ENCODE measurements at places on chromosomes 12 and 14.

- DNase-seq, result no peak
These were observed 5.9 kb downstream of the GPR84 start for GRCh38 chr12:54358191-54358944.

DNA sequence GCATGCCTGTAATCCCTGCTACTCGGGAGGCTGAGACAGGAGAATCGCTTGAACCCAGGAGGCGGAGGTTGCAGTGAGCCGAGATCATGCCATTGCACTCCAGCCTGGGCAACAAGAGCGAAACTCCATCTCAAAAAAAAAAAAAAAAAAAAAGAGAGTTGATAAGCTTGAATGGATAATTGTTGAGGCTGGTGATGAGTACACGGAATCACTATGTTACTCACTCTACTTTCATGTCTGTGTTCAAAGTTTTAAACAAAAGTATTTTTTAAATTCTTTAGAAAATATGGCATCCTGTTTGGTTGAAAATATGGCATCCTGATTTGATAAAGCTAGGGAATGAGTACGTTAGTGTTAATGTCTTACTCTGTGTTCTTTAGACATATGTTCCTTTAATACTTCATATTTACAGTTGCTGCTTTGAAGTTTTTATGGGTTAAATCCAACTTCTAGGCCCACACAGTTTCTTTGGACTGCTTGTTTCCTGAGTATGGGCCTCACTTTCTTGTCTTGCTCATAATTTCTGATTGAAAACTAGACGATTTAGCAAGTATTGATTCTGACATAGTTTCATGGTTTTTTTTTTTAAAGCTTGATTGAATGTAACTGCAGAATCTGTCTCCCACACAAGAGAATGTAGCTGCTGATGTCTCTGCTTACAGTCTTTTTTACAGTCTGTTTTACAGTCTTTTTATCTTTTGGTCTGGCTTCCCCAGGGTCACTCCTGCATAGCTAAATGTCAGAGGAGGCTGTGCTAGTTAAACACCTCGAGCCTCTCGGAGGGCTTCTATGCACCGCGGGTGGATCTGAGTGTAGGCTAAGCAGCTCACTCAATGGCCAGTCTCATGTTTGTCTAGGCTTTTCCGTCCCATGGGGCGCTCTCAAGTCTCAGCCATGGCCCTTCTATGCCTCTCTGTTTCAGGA lies 14.1 kb upstream of the FBLN5 start:
- DNase-seq, result no peak

DNA sequence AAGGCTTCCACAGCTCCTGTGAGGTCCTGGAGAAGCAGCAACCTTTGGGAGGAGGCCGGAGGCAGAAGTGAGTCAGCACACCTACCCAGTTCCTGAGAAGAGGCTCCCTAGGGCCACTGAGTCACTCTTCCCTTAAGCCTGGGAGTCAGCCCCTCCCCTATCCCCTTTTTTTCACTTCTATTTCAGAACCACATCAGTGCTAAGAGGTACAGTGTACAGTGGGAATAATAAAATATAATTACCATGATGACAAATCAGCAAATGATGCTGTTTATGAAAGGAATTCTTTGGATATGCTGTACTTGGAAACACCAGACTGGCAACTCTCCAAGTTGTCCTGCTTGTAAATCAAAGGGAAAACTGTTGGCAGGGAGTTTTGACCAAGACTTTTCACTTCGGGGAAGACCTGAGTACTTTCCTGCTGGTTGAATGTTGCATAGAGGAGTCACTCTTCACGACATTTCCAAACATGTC lies 7.8 kb upstream of the TBPL2 start:
- no peak for DNase-seq

DNA sequence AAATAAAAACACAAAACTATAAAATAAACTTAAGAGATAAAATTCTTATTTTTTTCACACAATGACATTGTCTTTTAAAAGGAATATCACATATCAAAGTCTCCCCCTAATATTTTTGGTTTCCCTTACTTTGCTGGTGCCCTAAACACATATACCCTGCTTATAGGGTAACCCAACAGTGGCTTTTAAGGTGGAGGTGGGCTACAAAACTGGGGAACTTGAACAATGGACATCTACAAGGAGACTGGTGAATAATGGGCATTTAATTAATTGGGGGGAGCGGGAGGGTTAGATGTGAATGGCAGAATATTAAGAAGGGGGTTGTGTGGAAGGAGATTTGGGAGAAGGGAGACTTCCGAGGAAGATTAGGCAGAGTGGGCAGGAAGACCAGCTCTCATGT lies 9.6 kb downstream of the B4GALNT1 start:
- no peak for DNase-seq

DNA sequence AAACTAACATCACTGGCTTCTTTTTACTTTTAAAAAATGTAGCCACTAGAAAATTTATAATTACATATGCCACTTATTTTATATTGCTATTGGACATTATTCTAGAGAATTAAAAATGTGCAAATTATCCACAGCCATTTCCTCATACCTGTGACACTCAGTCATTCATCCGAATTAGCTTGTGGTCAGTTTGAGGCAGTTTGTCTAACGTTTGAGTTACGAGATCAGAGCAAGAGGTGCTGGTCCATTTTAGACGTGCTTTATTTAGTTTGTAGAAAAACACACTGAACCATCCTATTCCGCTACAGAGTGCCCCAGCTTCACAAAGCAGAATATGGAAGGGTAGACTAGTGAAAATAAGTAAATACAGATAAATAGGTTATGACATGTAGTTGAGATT lies 513.0 kb downstream of the NRXN3 start:
- DNase-seq, result no peak

DNA sequence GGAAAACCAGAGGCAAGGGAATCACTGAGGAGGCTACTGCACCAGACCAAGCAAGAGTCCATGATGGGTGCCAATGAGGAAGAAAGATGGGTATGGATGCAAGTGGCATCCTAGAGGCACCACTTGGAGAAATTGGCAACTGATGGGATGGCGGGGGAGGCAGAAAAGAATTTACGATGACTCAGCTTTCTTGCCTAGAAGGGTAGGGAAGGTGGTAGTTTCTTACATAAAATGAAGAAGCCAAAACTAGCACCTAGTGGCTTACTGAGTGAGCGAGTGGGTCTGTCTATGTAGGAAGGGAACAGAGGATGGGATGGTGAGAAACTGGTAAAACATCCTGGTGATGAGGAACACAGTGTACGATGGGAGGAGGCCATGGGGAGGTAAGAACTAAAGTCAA lies 80.8 kb downstream of the CIT start:
- no peak for DNase-seq

DNA sequence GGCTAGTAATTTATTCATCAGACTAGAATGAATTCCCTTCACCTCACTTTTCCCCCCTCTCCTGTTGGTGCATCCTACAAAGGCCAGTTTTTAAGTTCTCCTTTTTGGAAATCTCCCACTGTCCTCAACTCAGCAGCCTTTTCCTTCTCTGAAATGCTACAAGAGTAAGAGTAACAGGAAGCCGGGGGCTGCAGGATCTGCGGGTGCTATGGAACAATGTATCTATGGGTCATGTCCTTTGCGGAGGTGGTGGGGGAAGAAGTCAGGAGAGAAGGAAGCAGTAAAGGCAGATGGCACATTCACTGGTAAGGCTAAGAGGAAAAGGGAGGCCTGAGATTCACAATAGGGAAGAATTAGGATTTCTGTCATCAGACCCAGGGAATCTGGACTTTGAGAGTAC lies 22.2 kb upstream of the TESC start:
- peak; percentile 26 for DNase-seq

- no peak for DNase-seq
These were observed 268.0 kb downstream of the CCDC59 start for GRCh38 chr12:82090165-82090564.

DNA sequence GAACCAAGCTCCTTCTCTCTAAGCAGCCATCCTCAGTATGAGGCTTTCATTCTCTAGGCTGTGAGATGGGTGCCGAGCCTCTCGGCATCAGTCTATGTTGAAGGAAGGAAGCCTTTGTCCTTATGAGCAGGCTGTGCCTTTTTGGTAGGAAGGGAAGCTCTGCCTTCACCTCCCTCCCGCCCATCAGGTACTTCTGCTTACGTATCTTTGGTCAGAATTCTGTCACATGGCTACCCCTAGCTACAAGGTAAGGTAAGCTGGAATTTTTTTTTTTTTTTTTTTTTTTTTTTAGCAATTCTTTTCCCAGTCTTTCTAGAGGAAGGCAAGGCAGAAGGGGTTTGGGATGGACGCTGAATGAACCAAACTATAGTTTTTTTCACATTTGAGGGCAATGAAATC lies 16.9 kb downstream of the BATF start:
- DNase-seq, result no peak

DNA sequence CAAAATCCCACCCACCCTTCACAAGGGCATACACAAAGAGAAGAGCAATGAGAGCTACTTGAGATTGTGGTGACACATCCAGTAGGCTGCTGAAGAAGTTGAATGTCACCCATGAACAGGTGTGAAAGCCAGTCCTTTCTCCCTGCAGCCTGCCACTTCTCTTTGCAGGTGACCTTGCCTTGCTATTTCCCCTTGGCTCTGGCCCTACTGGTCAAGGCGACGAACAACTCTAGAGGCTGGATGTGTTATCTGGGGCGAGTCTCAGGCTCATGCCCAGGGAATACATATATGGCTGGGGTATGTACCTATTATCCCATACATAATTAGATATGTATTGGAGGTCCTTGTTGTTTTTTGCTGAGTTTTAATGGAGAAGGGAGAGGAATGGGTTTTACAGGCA lies 70.2 kb upstream of the EGLN3 start:
- DNase-seq, result no peak

DNA sequence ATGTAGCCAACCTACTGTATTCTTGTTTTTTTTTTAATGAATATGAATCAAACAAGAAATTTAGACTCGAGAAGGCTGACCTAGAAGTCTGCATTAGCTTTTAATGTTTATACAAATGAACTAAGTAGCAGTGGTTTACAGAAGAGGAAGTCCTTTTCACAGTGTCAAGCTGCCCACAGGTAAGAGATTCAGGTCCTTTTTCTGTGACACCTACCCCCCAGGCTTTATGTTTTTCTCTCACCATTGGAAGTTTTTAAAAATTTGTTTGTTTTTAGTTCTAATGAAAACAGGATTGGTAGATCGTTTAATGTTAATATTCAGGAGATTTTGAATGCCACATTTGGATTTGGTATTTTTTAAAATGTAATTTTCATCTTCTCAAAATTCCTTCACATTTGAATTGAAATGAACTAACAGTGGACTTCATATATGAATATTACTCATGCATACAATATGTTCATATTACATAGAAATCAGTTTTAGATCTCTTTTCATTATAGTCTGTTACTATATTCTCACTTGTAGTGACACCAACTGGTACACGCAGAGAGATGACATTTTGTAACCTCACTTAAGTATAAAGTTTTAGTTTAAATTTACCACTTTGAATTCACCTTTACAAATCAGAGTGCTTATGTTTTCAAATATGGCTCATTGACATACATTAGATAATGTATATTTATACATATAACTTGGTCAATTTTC lies 29.7 kb downstream of the ATF7IP start:
- no peak for DNase-seq

GRCh38 chr12:94245631-94246383 lies 97.4 kb downstream of the PLXNC1 start:
- no peak for DNase-seq

- DNase-seq, result no peak
These were observed 1620.4 kb upstream of the FLRT2 start for GRCh38 chr14:83909507-83909906.

DNA sequence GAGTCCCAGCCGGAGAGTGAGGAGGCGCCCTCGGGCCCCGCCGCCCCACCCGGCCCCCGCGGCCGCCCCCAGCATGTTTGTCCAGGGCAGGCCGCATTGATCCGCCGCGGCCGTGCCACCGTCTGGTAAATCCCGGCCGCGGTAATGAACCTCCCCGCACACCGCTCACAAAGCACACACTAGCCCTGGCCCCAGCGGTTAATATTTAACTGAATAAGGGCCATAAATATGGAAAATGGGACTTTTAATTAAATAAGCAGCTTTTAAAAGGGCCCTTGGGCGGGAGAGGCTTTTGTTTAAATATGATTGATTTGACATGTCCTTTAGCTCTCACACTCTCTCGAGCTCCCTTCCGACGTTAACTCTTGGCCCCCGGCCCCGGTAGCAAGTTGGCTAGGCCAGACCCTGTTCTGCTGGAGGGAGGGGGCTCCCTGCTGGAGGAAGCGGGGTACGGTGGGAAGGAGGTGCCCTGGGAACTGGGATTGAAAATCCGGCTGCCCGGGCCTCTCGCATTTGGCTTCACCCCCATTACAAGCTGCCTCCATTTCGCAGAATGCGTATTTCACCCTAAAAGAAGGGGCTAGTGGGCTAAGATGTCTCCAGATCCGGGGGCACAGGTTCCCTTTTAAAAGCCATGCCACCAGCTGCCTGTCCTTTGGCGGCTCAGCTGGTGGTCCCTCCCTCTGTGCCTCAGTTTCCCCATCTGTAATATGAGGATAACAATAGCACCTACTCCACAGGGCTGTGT lies 199.8 kb downstream of the RBM19 start:
- no peak for DNase-seq

GRCh38 chr12:107670999-107671643 lies 14.5 kb upstream of the PWP1 start:
- DNase-seq, result no peak

- no peak for DNase-seq
These were observed 252.1 kb downstream of the BCAT1 start for GRCh38 chr12:24696800-24697199.

DNA sequence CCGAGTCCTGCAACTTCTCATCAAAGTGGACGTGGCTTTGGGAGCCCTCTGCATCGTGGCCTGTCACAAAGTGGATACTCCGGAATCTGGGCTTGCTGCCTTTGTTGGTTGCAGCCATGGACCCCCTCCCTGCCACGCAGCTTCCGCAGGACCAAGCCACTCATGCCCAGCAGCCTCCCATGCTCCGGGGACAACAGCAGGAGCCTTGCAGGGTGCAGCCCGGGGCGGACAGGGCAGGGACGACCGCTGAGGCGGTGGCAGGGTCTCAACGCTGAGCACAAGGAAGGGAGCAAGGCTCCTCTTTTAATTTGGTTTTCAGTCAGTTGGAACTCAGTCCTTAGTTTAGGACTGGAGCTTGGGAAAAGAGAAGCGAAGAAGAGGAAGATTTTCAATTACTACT lies 12.1 kb upstream of the ADCY6 start:
- no peak for DNase-seq

DNA sequence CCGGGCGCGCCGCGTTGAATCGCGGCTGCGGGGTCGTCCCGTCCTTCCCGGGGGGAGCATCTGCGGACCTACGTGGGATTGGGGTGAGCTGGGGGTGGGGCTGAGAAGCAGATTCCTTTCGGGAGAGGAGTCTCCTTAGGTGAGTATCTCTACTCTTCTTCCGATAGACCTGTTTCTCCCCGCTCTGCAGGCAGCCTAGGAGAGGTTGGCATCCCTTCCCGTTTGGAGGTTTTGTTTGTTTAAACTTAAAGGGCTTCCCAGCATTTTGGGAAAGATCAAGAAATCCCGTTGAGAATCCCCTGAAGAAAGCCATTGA lies 411 bp downstream of the TTLL5 start:
- DNase-seq, result no peak

All from chondrocyte (in vitro differentiated cells).